Activated T-helper 1 cell treated with anti-CD3 and anti-CD28 coated beads, Interleukin-2, amount 50 U/mL, for 16 hours (primary cell): ENCODE measurements at places on chromosomes 12 and 14.

GRCh38 chr12:56931474-56931978, 2.7 kb downstream of the SDR9C7 start:
- no peak for DNase-seq

DNA sequence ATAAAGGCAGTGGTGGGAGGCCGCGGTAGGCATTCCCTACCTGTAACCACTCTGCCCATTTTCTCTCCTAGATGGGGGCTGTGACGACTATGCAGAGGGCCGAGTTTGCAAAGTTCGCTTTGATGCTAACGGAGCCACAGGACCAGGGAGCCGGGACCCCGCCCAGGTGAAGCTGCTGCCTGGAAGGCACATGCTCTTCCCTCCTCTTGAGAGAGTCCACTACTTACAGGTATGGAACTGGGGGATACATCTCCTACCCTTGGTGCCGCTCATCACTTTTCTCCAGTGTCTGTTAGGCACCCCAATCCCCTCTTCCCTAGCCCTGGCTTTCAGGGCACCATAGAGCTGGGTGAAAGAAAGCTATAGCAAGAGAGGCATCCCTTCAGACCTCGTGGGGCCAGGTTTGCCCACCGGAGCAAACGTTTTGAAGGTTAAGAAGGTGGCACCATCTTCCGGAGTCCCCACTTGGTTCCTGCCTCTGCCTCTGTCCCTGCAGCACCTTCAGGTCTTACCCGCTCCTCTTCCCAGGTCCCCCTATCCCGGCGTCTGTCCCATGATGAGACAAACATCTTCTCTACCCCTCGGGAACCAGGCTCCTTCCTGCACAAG, 2.0 kb upstream of the P3H3 start:
- no peak for DNase-seq

DNA sequence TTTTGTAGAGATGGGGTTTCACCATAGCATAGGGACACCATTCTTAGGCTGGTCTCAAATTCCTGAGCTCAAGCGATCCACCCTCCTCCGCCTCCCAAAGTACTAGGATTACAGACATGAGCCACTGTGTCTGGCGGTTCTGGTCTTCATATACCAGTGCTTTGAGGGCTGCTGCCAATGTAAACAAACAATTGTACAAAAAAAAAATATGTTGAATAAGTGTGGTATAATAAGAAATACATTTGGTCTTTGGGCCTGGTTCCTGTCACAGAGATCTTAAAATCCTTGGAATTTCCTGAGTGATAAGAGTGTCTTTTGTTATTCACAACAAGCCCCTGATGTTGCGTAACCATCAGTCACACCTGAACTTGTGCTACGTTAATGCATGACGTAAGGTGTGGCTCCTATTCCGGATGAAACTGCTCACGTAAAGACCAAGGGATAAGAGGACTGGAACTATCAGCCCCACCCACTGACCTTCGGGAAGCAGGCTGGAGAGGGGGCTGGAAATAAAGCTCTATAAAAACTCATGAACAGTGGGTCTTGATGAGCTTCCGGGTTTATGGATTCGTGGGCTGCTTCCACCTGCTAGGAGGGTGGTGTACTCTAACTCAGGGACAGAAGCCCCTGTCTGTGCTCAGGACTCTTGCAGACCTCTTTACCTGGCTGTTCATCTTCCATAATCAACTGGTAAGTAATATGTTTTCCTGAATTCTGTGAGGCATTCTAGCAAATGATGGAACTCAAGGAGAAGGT, 16.5 kb upstream of the RIMKLB start:
- no peak for DNase-seq

- DNase-seq: no peak
These were observed 818 bp upstream of the SUOX start for GRCh38 chr12:55996201-55996714.

DNA sequence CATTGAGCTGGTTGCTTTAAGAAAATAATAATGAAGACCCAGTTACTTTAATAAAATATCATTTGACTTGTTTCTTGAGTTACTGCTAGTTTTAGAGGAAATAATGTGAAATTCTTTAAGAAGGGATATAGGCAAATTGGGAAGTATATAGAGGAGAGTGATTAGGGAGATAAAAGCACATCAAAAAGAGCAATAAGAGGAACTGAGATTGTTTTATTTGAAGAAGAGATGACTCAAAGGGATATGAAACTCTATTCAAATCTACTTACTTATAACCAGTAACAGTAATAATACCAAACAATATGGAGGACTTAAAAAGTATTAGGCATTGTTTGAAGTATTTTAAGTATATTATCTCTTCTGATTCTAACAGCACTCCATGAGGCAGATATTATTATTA, 37.1 kb downstream of the LRRK2 start:
- no peak for DNase-seq
